ENCODE measurements at places on chromosomes 6 and 20.

- DNase-seq, result no peak
These were observed 4.6 kb downstream of the THBS2 start for GRCh38 chr6:169249057-169249456.

DNA sequence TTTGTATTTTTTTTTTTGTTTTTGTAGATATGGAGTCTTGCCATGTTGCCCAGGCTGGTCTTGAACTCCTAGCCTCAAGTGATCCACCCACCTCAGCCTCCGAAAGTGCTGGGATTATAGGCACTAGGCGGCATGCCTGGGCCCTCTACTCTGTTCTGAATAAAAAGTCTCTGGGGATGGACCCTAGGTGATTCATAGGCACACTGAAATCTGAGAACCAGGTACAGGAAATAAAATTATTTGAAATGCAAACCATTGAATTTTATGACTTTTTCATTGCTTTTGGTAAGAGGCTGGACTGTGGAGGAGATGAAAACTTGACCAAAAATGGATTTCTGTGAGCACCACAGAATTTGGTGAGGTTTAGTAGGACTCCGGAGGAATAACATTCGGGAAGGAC lies 117.5 kb downstream of the PRIM2 start:
- no peak for DNase-seq

DNA sequence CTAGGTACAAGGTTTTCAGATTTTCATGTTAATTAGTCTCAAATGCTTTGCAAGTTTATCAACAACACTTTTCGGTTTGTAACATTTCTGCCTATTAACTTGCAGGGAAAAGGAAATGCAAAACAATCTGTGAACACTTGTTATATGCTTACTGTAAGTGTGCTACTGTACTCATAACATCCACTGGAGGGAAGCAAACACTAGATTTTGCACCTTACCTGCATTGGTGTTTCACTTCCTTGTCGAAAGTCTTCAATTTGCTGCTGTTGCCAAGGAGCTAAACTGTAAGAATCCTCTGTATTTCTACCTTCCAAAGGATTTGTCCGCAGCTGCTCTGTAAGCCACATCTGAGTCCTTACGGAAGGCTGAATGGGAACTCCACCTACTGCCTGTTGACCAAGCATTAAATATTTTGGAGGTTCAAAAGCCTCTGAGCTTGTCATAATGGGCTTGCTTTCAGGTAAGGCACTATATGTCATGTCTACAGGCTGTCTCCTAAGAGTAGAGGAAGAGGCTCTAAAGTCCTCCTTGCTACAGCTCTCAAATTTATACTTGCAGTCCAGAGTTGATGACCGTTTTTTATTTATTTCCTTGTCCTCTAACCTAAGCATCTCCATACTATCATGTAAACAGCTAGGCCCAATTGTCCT lies 17.3 kb downstream of the PLN start:
- DNase-seq, result no peak

- DNase-seq, result no peak
These were observed 41.8 kb downstream of the DSTN start for GRCh38 chr20:17611540-17612286.

- no peak for DNase-seq
These were observed 4.4 kb downstream of the PGK2 start for GRCh38 chr6:49782725-49783124.

GRCh38 chr6:137165375-137166246 lies 7.8 kb downstream of the IL22RA2 start:
- DNase-seq, result no peak

DNA sequence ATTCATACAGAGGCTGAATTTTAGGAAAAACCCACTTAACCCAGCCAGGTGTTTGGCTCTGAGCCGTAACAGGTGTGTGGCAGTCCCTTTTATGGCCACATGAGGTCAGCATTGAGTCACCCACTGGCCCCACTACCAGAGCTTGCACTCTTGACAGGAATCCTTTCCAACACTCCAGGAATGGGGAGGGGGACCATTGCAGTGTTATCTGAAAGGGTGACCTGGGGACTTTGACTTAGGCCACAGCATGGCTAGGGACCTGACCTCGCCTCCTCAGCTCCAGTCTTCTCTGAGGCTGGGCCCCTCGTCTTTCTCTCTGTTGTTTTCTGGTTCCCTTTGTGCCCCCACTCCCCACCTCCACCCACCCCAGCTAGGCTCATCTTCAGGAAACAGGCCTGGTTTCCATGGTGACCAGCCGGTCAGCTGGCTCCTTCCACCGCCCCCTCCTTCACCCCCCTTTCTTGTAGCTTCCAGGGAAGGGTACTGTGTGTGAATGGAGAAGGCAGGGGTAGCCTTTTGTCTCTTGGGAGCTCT lies 2.1 kb upstream of the TMEM151B start:
- no peak for DNase-seq

DNA sequence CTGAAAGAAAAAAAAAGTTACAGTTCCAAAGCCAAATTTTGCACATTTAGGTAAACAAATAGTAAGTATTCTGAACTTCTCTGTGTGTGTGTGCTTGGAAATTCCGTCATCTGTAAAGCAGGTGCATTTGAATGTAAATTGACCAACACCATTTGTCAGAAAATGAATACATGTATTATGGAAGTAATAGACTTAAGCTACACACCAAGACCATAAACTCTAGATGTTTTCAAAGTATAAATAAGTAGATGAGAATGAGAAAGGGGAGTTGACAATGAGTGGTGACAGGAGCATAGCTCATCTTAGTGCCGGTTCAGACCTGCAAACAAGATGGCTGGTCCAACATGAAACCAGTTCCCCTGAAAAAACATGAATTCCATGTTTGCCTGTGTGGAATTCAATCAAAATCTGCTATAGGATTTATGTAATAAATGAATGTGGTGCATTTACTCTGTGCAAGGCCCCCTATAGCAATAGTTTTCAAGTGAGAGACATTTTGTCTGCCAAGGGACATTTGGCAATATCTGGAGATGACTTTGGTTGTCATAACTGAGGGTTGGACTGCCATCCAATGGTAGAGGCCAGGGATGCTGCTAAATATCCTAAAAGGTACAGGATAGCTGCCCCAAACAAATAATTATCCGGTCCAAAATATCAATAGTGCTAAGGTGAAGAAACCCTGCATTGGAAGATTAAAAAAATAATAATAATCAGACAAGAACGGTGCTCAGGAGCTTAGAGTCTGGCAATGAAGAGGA lies 11.0 kb upstream of the FILIP1 start:
- DNase-seq, result no peak

- no peak for DNase-seq
These were observed 181.0 kb downstream of the COL12A1 start for GRCh38 chr6:75024828-75025227.

DNA sequence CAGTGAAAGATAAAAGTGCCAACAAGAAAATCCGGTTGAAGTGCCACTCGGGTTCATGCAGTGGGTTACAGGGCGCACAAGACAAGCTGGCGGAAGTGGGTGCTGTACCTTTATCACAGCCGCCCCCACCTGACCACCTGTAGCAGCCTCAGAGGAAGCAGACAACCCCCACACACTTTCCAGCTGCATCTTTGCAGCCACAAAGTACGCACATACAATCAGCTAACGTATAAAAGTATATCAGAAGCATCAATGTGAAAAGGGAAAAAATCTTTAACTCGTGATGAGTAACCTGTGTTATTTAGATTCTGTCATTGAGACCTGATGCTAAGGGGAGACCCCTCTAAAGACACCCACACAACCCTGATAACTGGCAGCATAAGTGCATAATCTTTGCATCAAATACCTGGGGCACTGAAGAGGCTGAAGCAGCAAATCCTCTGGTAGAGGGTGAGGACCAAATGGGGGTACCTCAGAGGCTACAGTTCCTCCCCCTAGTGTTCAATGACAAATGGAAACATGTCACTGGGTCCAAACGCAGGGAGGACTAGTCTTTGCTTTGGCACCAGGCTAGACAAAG lies 22.1 kb downstream of the BACH2 start:
- peak; percentile 76 for DNase-seq

- no peak for DNase-seq
These were observed 19.6 kb downstream of the NTSR1 start for GRCh38 chr20:62728028-62728780.

GRCh38 chr20:22341508-22341907 lies 242.9 kb downstream of the FOXA2 start:
- no peak for DNase-seq

DNA sequence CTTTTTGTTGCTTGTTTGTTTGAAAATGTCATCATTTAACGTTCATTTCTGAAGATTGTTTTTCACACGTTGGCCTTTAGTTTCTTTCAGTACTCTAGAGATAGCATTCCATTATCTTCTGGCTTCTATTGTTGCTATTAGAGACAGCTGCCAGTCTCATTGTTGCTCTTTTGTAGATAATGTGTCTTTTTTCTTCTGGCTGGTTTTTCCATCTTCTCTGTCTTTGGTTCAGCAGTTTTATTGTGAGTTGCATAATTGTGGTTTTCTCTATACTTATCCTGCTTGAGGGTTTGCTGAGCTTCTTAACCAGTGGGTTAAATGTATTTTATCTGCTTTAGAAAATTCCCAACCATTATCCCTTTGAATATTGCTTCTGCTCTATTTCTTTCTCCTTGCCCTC lies 23.2 kb upstream of the AIG1 start:
- DNase-seq, result no peak

DNA sequence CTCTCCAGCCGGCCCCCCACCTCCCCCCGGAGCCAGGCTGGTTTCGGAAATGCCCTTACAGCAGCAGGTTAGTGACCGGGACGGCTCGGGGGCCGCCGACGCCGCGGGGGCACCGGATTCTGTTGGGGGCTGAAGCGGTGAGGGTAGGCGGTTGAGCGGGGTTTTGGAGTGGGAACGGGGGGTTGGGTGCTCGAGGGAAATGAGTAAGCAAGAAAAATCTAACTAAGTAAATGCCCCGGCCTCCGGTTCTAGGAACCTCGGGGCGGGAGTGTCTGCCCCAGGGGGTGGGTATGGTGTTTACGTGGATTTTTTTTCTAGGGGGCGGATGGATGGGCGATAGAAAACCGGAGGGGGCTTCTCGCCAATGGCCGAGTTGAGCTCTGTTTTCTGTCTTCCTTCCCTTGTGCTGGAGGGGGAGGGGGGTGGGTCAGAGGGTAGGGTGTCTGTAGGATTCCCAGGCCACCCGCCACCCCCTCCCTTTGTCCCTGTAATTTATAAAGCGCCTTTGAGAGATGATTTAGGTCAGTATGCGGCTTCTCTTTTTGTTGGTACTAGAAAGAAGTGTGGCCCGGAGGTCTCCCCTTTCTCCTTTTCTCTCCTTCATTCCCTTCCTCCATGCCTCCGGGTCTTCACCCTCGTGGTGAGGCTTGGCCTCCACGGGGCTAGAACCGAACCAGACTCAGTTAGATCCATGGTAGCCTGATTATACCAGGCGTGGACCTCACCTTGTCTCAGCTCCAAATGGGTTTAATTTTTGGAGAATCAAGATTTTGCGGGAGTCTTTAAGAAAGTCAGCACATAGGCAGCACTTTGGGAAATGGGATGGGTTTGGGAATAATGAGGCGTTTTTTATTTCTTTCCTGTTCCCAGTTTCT lies 2.3 kb downstream of the E2F3 start:
- DNase-seq, result peak; percentile 37

DNA sequence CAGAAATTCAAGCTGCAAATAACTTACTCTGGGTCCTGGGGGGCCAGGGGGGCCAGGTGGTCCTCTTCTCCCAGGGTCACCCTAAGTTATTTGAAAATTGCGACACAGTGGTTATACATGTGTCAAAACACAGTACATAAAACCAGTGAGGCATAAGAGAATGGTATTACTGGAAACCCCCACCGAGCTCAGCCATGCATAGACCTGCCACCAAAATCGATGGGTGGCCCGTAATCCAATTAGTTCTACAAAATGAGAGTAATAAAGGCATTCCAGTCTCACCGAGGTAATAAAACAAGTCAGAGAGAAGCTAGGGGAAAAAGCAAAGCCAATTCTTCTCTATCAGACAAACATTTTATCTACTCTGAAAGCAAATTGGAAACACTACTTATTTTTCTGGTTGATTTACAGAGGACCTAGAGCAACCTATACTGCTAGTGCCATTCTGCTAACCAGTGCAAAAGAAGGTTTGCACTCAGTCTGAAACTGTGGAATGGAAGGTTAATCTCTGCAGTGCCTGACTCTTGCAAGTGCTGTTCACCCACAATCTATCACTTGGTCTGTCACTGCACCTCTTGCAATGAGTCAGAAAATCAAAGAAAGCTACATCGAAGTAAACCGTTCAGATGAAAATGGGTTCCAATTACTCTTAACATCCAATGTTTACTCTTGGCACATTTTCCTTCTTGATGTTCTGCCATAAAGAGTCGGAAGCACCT lies 32.4 kb downstream of the COL9A1 start:
- no peak for DNase-seq

DNA sequence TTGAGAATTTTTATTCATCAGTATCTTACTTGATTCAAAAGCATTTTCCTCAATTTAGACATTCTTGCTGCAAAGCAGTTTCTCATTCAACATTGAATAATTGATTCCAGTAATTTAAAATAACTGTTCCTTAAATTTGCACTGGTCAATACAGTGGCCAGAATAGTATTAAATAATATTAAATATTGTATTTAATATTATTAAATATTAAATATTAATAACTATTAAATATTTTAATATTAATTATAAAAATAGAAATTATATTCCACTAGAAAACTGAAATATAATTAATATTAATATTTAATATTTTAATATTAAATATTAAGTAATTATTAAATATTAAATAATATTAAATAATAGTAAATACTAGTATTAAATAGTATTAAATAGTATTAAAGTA lies 758.8 kb downstream of the EYS start:
- DNase-seq, result no peak

- DNase-seq, result no peak
These were observed 39.0 kb upstream of the PLN start for GRCh38 chr6:118509009-118509617.

GRCh38 chr6:79947191-79948186 lies at the start of gene ELOVL4:
ELOVL4 (minus strand) TSS chr6:79947553; CDS start chr6:79947279, 274 bp downstream.
- DNase-seq, result peak; percentile 17

DNA sequence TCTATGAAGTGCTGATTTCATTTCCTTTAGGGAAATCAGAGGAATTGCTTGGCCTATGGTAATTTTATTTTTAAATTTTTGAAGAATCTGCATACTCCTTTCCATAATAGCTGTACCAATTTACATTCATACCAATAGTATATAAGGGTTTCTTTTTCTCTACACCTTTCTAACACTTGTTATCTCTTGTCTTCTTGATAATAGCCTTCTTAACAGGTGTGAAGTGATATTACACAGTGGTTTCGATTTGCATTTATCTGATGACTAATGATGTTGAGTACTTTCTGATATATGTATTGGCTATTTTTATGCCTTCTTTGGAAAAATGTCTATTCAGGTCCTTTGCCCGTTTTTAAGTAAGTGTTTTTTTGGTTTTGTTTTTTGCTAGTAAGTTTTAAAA lies 40.8 kb downstream of the SMAP1 start:
- DNase-seq, result no peak

Measured in activated CD8-positive, alpha-beta memory T cell treated with anti-CD3 and anti-CD28 coated beads for 1 hour (primary cell).